KBM-7 (cell line): ENCODE measurements at places on chromosomes 5 and 9.

DNA sequence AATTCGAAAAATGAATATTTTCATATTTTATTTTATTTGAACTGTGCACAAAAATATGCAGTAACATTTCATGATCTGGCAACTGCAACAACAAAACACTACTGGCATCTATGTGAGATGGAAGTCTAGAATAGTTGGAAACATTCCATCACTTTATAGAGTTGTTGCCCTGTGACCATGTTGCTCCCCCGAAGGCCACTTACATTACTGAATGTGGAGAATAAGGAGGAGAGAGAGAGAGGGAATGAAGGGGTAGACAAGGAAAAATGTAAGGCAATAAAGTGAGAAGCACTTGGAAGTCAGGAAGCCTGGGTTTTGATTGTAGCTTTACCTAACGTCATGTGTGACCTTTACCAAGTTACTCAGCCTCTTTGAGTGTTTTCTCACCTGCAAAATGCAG is 437.2 kb upstream of the EDIL3 start:
- DNase-seq: no peak

DNA sequence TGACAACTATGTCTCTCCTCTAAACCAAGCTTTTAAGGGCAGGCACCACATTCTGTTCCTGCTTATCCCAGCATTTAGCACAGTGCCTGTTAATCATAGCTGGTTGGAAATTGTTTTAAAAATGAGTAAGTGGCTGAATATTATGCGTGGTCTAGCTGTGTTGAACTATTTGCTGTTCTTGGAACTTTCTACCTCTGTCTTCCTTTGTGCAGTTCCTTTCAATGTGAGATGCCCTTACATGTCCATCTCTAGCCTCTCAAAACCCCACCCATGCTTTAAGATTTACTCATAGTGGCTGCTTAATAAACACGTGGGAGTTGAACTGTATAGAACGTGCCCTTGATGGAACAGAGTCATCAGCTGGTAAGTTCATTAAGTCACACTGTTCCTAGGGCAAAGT is 34.5 kb downstream of the C9orf57 start:
- no peak for DNase-seq

DNA sequence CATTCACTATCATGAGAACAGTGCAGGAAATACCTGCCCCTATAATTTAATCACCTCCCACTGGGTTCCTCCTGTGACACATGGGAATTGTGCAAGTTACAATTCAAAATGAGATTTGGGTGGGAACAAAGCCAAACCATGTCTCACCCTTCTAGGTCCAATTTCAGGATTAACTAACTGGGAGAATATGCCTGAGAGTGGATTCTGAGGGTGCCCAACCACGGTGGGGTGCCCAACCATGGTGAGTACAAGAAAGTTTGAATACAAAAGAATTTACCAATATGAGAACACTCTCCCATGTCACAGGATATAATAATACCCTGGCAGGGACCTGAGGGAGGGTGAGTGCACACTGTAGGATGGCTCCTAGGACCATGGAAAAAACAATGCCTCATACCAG is 17.2 kb upstream of the GDA start:
- no peak for DNase-seq

DNA sequence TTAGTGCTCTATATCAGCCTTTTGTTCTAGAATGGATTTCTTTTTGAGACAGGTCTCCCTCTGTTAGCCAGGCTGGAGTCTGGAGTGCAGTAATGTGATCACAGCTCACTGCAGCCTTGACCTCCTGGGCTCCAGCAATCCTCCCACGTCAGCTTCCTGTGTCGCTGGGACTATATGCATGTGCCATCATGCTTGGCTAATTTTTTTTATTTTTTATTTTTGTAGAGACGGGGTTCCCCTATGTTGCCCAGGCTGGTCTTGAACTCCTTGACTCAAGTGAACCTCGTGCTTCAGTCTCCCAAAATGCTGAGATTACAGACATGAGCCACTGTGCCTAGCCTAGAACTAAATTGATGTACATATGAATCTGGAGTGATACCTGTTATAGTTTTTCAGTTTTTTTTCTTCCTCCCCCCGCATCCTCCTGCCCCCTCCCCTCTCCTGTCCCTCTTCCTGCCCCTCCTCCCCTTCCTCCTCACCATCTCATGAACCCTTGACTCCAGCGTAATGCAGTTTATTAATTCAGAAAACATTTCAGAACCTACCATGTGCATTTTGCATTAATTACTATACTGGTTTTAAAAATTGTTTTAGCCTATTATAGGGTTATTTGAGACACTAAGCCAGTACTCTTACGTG is 37.4 kb upstream of the TNFAIP8 start:
- no peak for DNase-seq

- DNase-seq: no peak
Observed at GRCh38 chr5:141494761-141495452, 6.0 kb downstream of the PCDHGC5 start.

- DNase-seq: peak; percentile 8
Observed at GRCh38 chr5:36357391-36357975, 55.8 kb upstream of the RANBP3L start.

GRCh38 chr9:20604562-20604961 is 17.7 kb downstream of the MLLT3 start:
- DNase-seq: no peak

DNA sequence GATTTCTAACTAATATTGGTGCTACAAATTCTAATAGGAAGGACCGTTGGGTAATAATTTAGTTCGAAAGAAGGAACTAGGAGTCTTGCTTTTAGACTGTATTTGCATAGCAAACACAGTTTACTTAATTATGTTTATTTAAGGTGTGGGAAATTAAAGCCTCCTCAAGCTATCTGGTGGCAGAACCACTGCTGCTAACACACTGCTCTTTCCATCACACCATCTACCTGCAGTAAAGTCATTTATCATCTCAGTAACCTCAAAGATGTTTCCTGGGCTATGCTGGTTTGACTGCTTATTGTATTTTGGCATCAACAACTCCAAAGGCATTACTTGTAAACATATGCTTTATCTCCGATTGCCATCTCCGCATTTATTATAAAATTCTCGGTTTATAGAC is 114.3 kb downstream of the DEPDC1B start:
- DNase-seq: no peak

GRCh38 chr9:86733929-86734328 is 213.4 kb downstream of the GAS1 start:
- DNase-seq: no peak

DNA sequence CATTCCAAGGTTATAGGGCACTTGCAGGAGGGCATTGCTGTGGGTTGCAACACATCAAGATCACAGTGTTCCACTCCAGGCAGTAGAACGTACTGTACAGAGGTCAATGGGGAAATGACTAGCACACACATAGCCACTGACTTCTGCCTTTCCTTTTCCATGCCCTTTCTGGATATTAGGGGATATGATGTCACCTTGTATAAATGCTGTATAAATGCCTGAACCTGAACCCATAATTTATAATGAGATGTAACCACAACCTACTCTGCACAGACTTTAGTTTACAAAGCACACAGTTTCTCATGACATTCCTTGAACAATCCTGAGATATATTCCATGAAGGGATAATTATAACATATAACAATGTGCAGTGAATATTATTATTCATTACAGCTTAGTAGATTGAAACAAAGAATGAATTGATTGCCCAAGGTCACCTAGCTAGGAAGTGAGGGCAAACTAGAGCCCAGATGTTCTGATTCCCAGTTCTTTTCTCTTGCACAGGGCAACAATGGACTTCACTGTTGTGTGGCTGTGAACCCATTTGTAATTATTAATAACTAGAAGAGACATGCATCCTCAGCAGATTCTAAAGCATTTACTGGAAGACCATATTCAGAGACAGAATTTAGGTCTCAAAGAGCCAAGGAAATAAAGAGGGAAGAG is 5.6 kb upstream of the ABLIM3 start:
- DNase-seq: no peak

GRCh38 chr9:23772385-23772783 is 53.7 kb downstream of the ELAVL2 start:
- no peak for DNase-seq

- no peak for DNase-seq
Observed at GRCh38 chr5:34842554-34842953, 3.6 kb downstream of the TTC23L start.

DNA sequence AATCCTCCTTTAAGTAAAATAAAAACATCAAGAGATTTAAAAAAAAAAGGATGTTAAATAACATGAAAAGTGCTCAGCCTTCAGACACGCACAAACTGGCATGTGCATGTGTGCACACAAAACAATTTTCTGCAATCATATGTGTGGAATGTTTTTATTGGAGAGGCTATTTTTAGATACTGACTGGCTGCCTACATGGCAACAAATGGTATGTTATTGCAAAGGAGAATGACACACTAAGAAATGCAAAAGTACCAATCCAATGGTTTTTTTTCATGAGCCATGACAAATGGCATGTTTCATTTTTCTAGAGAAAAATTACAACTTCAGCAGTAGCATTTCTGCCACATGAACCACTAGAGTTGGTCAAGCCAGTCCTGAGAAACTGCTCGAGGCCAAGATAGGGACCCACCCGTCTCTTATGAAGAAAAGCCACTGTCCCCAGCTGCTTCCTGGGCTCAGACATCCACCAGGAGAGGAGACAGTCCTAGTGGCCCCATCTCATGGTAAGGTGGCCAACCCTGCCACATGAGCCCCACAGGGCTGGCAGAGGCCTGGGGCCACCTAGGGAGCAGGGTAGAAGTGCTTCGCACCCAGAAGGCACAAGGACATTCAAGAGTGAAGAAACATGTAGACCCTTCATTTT is 116.4 kb downstream of the MYO10 start:
- DNase-seq: no peak

GRCh38 chr9:77575785-77576184 is 72.3 kb downstream of the GNA14 start:
- peak; percentile 37 for DNase-seq

GRCh38 chr5:149018909-149019443 is 43.9 kb downstream of the SH3TC2 start:
- DNase-seq: no peak

DNA sequence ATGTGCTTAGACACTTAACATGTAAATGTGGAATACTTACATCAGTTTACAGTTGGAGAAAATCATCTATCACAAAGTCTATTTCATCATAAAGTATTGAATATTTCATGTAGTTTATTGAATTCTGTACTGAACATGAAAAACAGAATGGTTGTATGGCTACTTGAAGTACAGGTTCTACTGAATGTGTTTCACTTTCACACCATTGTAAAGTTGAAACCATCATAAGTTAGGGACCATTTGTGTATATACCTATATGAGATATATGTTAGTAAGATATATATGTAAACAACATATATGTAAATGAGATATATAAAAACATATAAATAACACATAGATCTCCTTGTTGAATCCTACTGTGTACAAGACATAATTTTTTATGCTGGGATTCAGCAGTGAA is 63.0 kb upstream of the TAF11L2 start:
- no peak for DNase-seq

GRCh38 chr5:16549491-16550206 is 67.1 kb downstream of the RETREG1 start:
- DNase-seq: no peak

- no peak for DNase-seq
Observed at GRCh38 chr5:135978993-135979392, 24.2 kb upstream of the LECT2 start.

- DNase-seq: no peak
Observed at GRCh38 chr5:151647320-151647861, 39.3 kb downstream of the SPARC start.

DNA sequence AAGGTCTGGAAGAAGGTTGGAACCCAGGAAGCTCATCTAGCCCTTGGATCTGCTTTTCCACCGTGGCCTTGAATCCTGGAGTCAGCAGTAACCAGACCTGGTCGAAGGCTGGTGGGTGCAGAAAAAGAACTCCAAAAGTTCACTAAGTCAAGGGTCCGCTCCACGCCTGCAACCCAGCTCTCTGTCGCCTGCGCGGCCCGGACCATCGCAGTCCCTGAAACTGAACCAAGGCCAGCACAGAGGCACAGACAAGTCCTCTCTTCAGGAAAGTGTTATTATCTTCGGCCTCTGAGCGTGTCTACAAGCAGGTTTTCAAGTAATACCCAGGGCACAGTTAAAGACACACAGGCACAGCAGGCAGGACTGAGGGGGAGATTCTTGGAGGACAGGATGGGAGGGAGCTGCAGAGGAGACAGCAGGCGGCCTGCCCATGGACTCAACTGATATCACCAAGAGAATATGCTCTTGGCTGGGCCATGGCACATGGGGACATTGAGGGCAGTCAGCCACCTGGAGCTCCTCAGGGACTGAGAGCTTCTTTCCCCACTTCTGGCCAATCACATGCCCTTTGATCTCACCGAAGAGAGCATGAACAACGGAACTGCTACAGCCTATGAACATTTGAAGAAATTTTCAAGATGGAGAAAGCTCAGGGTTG is 45.8 kb upstream of the SEMA4D start:
- DNase-seq: no peak

DNA sequence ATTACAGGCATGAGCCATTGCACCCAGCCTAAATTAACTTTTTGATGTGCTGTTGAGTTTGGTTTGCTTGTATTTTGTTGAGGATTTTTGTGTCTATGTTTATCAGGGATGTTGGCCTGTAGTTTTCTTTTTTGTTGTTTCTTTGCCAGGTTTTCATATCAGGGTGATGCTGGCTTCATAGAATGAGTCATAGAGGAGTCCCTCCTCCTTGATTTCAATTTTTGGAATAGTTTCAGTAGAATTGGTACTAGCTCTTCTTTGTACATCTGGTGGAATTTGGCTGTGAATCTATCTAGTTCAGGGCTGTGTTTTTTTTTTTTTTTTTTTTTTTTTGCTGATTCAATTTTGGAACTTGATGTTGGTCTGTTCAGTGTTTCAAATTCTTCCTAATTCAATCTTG is 1164.3 kb upstream of the DMAC1 start:
- no peak for DNase-seq

DNA sequence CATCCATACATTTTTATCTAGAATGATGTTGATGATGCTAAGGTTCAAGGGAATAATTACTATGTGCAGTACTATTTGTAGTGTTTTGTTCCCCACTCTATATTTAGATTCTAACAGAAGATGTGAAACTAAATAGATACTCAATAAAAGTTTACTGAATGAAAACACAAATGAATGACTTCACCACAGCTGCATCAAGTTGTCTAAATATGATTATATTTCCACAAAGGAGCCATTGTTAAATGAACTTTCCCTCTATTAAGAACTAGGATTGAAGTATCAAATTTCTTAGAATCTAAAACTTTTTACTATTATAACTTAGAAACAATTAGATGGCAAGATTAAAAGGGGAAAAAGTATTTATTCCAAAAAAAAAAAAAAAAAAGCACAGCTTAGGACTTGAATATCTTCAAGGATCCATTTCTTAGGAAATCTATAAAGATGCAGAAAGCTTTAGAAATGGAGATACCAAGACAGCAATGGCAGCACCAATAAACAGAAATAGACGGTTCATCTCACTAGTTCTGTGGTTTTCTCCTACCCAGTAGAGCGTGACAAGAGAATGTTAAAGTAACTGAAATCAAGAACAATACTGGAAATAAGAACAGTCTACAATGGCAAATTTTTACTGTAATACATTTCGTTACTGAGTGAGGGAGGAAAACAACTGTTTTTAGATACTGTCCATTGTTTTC is 347.6 kb downstream of the EBF1 start:
- peak; percentile 80 for DNase-seq

GRCh38 chr5:142350021-142350420 is 25.2 kb upstream of the SPRY4 start:
- no peak for DNase-seq

GRCh38 chr9:8604201-8604600 is 804.6 kb upstream of the DMAC1 start:
- no peak for DNase-seq

- DNase-seq: no peak
Observed at GRCh38 chr5:166803058-166803457, 1488.4 kb upstream of the WWC1 start.

GRCh38 chr5:39542511-39543285 is 117.9 kb upstream of the DAB2 start:
- DNase-seq: no peak

GRCh38 chr9:27421577-27421976 is 102.5 kb upstream of the IFNK start:
- DNase-seq: no peak
